ENCODE measurements at places on chromosomes 12 and 14.

- no peaks in the 10 kb centered on the region for H3K4me1 ChIP-seq
- no peaks in the 10 kb centered on the region for H3K36me3 ChIP-seq
These were observed 129.5 kb upstream of the RTL1 start for GRCh38 chr14:101033006-101033405.

- DNase-seq, result no peak
- H3K36me3 ChIP-seq, result no peaks in the 10 kb centered on the region
- H3K27ac ChIP-seq, result no peak overlapping the region
- H3K4me3 ChIP-seq, result no peak overlapping the region
- H3K27me3 ChIP-seq, result peaks cover 1% of the 10 kb centered on the region
- H3K4me1 ChIP-seq, result no peaks in the 10 kb centered on the region
These were observed 18.3 kb upstream of the LTA4H start for GRCh38 chr12:96053476-96054243.

DNA sequence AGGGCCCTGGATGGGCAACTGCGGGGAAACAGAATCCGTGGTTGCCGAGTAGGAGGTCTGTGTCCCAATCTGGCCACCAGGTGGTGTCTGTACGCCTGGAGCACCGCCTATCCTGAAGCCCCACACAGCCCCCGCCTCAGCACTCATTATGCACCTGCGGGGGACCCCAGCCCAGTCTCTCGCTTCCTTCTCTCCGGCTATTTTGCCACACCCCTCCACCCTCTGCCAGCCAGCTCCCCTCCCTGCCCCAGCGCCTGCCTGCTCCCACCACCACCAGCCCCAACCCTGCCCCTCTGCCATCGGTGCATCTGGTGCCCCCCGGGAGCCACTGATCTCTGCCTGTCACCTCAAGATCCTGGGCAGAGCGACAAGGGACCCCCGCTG, 2.2 kb upstream of the NXPH4 start:
- no peak for DNase-seq
- peak overlapping the region; percentile 93 for H3K27ac ChIP-seq
- H3K4me3 ChIP-seq, result peak overlapping the region; percentile 35
- peaks cover 50% of the 10 kb centered on the region for H3K4me1 ChIP-seq
- H3K27me3 ChIP-seq, result peaks cover 50% of the 10 kb centered on the region

- H3K36me3 ChIP-seq, result no peaks in the 10 kb centered on the region
- H3K27me3 ChIP-seq, result no peaks in the 10 kb centered on the region
- H3K27ac ChIP-seq, result peak overlapping the region; percentile 80
- DNase-seq, result peak; percentile 42
These were observed 155.4 kb downstream of the TMX1 start for GRCh38 chr14:51395361-51395849.

DNA sequence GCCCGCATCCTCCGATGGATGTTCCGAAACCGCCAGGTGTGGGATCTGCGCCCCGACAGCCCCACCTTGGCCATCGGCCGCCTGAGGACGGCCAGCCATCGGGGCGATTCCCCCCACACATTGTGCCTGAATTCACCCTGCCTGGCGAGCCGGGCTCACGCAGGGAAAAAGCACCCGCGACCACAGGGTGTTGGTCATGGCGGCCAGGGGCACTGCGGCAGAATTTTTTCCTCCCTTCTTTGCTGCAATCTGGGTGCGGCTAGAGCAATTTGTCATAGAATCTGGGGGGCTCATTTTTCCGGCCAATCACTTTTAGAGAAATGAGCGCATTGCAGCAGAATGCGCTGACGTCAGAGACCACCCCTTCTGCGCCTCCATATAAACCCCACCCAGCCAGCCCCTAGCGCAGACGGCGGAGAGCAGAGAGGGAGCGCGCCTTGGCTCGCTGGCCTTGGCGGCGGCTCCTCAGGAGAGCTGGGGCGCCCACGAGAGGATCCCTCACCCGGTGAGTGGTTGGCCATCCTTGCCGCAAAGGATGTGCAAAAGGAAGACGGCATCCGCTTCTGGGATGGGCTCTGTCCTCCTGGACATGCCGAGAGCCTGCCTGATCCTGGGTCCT, at the start of gene MEG3:
Gene MEG3 (plus strand): TSS at position 406 of the 619 bp plus-strand sequence.
- DNase-seq, result no peak
- no peaks in the 10 kb centered on the region for H3K27me3 ChIP-seq
- H3K4me3 ChIP-seq, result no peak within 1 kb of the TSS
- peaks cover 52% of the 10 kb centered on the region for H3K4me1 ChIP-seq
- H3K36me3 ChIP-seq, result peaks cover 4% of the 10 kb centered on the region

Measured in mesothelial cell of epicardium (in vitro differentiated cells).